ENCODE measurements at places on chromosomes 5 and 9.

DNA sequence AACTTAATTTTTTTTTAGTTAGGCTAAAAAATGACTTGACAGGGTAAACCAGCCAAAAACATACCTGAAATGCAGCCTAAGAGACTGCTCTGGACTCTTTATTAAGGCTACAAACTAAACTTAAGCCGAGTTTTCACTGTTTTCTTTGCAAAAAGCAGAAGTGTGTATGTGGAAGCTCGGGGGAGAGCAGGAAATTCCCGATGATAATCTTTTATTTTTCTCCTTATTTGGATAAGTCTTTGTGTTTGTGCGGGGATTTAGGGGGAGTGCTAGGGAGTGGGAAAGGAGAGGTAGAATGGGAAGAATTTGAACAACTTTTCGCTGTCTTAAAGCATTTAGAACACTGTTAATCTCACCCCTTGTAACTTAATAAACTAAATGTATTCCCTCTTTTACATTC, 30.7 kb upstream of the GPR21 start:
- DNase-seq, result peak; percentile 35

DNA sequence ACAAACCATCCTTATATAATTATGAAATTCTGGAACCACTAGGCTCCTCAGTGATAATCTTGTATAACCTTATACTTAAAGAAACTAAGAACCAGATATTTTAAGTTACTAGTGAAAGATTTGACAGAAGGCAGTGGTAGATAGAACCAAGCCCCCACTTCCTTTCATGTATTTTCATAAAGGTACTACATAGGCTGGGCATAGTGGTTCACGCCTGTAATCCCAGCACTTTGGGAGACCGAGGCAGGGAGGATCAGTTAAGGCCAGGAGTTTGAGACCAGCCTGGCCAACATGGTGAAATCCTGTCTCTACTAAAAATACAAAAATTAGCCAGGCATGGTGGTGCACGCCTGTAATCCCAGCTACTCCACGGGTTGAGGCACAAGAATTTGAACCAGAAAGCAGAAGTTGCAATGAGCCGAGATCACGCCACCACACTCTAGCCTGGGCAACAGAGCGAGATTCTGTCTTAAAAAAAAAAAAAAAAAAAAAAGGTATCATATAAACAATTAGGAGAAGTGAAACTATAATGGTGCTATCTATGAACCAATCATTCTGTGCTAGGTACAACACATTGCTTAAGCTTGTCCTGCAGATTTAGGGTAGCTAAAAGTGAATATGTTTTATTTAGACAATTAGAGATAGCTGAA, 27.9 kb upstream of the DTWD2 start:
- DNase-seq, result peak; percentile 44

DNA sequence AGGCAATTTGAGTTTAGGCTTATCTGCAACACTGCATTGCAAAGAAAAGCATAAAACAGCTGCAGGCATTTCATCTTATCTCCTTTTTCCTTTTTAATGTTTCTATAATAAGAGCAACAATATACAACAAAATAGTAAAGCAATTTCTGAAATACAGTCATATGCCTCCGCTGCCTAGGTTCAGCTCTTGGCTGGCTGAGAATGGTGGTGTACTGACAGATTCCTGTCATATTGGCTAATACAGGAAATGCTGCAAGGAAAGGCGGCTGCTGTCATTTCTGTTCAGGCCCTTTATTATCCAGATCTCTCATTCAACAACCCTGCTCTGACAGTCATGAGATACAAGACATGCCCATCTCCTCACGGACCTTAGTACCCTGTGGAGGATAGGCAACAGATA, 677.0 kb downstream of the TAF11L14 start:
- peak; percentile 45 for DNase-seq

GRCh38 chr9:77977210-77977611, 54.4 kb downstream of the GNAQ start:
- peak; percentile 84 for DNase-seq

DNA sequence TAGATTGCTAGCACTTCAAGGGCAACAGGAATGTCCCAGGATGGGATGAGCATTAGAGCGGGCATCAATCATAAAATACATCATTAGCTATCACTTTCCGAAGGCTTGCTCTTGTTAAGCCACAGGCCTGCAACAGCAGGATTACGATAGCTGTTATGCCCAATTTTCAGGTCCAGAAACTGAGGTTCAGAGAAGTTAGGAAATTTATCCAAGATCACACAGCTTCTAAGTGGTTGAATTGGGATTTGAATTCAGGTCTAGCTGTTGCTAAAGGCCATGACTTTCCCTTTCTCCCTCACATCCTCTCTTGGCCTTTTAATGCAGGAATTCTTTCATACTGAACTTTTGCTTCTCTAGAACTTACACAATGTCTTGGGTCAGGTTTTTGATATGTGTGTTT, 119.4 kb upstream of the ERCC6L2 start:
- DNase-seq, result no peak

- peak; percentile 81 for DNase-seq
Measured at GRCh38 chr5:2038321-2039179, 155.8 kb upstream of the IRX4 start.

Data from suppressor macrophage treated with lipopolysaccharide for 4 hours (primary cell).